A549 treated with Mapracorat at 1 μM for 4 hours (cell line): ENCODE measurements at places on chromosomes 16 and 17. TPM values are rescaled to one million over a fixed set of nuclear protein-coding genes. Genes with fewer than 3 reads are reported as not detected.

Gene TERB1
- not detected in 5 replicates for total RNA-seq

Gene ABCC12
- total RNA-seq: 0.04 to 0.22 TPM (median 0.05 TPM) in 4 of 5 replicates, not detected in the other

Gene BAHCC1
- 6.4 to 10.5 TPM (median 9.6 TPM) in 5 replicates for total RNA-seq

Gene AGRP
- not detected in 5 replicates for total RNA-seq

Gene GSDMA
- total RNA-seq: not detected in 5 replicates

Gene TBC1D3
- 0.07 TPM in 1 of 5 replicates, not detected in the others for total RNA-seq

Gene TK2
- 16.4 to 19.3 TPM (median 18.4 TPM) in 5 replicates for total RNA-seq

Gene TSPOAP1
- not detected in 5 replicates for total RNA-seq

Gene KRTAP9-3
- not detected in 5 replicates for total RNA-seq

Gene PLEKHH3
- total RNA-seq: 14.3 to 19.9 TPM (median 17.6 TPM) in 5 replicates

Gene CD19
- not detected in 5 replicates for total RNA-seq

Gene HASPIN
- 11.9 to 13.9 TPM (median 12.3 TPM) in 5 replicates for total RNA-seq

Gene CDH11
- 0.41 to 1.5 TPM (median 0.86 TPM) in 5 replicates for total RNA-seq

Gene PRSS33
- total RNA-seq: not detected in 5 replicates

Gene MVP
- total RNA-seq: 120 to 142 TPM (median 134 TPM) in 5 replicates

Gene KCNJ12
- 0.93 to 1.7 TPM (median 1.5 TPM) in 5 replicates for total RNA-seq

Gene TAC4
- total RNA-seq: not detected in 5 replicates

Gene RAB11FIP4
- 1.5 to 2.2 TPM (median 1.6 TPM) in 5 replicates for total RNA-seq

Gene SKAP1
- 0.45 TPM in 1 of 5 replicates, not detected in the others for total RNA-seq

Gene TMC7
- total RNA-seq: 6.2 to 8.8 TPM (median 7.4 TPM) in 5 replicates

Gene RND2
- total RNA-seq: 0.11 to 0.19 TPM (median 0.16 TPM) in 5 replicates

Gene DNAI2
- not detected in 5 replicates for total RNA-seq

Gene C1QTNF1
- total RNA-seq: 41.8 to 54.0 TPM (median 46.9 TPM) in 5 replicates

Gene GPR139
- total RNA-seq: not detected in 5 replicates

Gene CA7
- 0.08 TPM in 1 of 5 replicates, not detected in the others for total RNA-seq

Gene CASKIN1
- 0.33 to 1.1 TPM (median 0.49 TPM) in 5 replicates for total RNA-seq

Gene DUSP3
- 57.1 to 63.4 TPM (median 61.1 TPM) in 5 replicates for total RNA-seq
